ENCODE measurements at places on chromosomes 7 and 10.

GRCh38 chr10:81866753-81867152, 8.2 kb upstream of the NRG3 start:
- DNase-seq, result no peak

DNA sequence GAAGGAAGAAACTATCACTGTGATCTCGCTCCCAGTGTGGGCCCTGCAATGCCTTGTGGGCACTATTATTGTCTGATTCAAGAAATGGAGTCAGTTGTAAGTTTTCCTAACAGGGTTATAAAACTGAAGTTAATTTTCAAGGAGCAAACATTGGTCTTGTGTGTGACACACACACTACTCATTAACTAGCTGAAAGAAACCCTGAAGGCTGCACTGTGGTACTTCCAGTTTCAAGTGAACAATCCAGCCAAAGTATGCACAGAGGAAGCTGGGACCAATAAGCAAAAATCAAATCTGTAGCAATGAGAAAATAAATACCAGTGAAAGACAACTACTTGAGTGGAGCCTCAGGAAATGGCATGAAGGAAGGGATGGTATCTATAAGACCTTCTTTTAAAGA, 506.6 kb upstream of the POT1 start:
- no peak for DNase-seq

GRCh38 chr7:144975882-144976281, 140.0 kb upstream of the TPK1 start:
- DNase-seq, result no peak

DNA sequence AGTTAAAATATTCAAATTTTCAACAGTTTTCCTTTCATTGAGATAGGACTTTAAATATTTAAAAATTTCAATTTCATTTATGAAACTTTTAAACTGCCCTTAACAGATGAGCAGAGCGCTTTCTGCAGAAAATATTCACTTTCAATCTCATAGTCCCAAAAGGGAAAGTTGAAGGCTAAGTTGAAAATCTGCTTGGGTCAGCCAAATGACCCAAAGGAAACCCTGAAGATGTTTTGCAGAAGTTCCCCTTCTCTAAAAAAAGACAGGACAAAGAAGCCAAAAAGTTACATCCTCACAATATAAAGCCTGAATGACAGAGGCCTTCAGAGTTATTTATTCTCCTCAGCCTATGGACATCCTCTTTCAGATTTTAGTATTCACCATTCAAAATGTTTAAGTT, 17.6 kb upstream of the SCIN start:
- no peak for DNase-seq

DNA sequence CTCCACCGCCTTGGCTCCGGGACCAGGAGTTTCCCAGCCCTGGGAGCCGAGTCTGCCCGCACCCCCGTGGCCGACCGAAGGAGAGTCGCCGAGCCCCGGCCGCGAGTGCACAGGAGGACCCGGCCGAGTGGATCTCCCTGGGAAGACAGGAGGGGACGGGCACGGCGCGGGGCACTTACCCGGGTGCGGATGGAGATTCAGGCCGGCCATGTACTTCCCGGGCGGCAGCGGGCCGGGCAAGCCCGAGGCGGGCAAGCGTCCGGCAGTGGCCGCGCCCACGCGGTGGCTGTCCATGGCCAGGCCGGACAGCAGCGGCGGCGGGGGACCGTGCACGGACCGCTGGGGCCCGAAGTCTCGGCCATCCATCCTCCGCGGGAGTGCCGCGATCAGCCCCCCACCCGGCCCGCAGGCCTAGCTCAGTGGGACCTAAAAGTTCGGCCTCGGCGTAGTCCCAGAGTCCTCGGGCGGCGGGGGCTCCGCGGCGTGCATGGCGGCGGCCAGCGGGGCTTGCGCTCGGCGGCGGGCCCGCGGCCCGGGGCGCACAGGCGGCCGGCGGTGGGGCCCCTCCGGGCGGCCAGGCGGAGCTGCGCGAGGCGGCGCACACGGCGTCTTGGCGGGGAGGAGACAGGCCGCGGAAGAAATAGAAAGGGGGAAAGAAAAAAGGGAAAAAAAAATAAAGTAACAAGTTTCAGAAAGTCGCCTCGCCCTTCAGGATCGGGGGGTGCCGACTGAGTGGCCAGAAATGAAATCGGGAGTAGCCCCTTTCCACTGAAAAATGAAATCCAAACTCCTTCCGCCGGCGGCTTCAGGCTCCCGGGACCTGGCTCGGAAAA, 2.5 kb downstream of the TNRC18 start:
- no peak for DNase-seq

DNA sequence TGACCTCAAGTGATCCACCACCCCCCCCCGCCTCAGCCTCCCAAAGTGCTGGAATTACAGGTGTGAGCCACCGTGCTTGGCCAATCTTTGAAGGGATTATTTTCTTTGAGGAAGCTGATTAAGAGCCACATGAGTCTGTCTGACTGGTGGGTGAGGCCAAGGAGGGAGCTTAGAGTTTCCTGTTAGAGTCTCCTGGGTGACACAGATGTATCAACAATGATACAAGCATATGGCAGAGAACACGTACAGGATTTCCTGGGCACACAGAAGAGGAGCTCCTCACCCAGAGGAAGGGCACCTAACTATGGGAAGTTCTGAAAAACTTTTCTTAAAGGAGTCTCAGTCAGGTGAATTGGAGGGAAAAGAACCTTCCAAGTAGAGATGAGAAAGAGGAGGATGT, 69.4 kb downstream of the GOLGA7B start:
- DNase-seq, result no peak

DNA sequence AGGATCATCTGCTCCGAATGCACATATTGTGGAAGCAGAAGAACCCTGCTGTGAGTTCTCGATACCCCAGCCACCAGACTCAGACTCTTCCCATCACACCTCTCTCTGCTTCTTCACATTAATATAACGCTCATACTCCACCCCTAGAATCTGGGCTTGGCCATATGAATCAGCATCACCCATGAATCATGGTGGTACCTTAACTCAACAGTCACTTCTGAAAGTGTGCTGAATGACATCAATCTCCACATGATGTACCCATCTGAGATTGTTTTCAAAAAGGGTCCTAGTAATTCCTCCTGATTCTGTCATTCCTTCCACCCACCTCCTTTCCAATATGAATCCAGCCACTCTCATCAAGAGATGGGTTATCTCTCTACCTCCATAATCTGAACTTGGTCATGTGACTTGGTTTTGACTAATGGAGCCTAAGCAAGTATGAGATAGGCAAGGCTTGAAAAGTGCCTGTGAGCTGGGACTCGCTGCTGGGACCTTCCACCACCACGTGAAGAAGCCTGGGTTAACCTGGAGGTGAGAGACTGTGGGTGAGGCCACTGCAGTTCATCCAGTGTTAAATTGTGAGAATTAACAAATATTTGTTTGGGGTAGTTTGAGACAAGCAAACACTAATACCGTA, 15.4 kb downstream of the YWHAG start:
- no peak for DNase-seq

GRCh38 chr10:870564-871166, 60.8 kb downstream of the LARP4B start:
- DNase-seq, result no peak

DNA sequence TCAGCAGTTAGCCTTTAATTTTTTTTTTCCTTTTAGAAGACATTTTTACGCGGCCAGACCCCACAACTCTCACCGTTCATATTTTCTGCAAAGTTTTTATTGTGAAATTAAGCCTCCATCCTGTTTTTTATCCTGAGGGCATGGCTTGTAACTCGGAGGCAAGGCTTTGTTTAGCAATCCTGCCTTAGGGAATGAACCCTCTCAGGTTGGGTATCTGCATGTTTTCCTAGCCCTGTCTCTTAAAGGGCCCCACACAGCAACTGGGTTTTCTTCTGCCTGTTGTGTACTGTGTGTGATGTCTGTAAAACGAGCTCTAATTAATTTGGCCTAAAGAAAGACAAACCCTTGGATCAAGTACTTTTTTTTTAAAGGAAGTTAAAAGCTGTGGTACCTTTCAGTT, 130.2 kb upstream of the COBL start:
- DNase-seq, result no peak
